ENCODE measurements at places on chromosomes 6 and 20. TPM values are rescaled to one million over a fixed set of nuclear protein-coding genes. Genes with fewer than 3 reads are reported as not detected.

DNA sequence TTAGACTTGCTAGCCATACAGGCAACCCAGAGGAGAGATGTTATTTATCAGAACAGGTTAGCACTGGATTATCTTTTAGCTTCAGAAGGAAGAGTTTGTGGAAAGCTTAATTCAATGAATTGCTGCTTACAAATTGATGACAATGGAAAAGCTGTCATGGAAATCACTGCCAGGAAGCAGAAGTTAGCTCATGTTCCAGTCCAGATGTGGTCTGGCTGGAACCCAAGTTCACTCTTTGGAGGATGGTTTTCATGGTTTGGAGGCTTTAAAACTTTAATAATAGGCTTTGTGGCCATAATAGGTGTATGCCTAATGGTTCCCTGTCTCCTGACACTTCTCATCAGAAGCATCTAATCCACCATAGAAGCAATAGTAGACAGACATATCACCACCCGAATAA, 699.0 kb downstream of the PHF3 start:
- no peak for DNase-seq
- H3K27me3 ChIP-seq, result no peaks in the 10 kb centered on the region
- H3K36me3 ChIP-seq, result no peaks in the 10 kb centered on the region
- no peak overlapping the region for H3K4me3 ChIP-seq
- H3K4me1 ChIP-seq, result no peaks in the 10 kb centered on the region

The FUT9 gene
- not detected for total RNA-seq

- peaks cover 2% of the 10 kb centered on the region for H3K27me3 ChIP-seq
- no peak for DNase-seq
- H3K36me3 ChIP-seq, result no peaks in the 10 kb centered on the region
- H3K27ac ChIP-seq, result no peak overlapping the region
These were observed 47.5 kb upstream of the CD93 start for GRCh38 chr20:23133560-23133998.

The LSM14B gene
- total RNA-seq, result 34.6 TPM

Data from activated CD8-positive, alpha-beta memory T cell treated with anti-CD3 and anti-CD28 coated beads, Interleukin-2, amount 10 ng/mL, durations not matched to agents 7 days and 5 days (primary cell).